Uterine smooth muscle cell (primary cell): ENCODE measurements at places on chromosomes 5 and 9. TPM values are rescaled to one million over a fixed set of nuclear protein-coding genes. Genes with fewer than 3 reads are reported as not detected.

PCDH1 gene
- 1.4 TPM in 2 replicates for total RNA-seq

TNFAIP8 gene
- total RNA-seq: 18.4 and 21.9 TPM in 2 replicates

ADRA1B gene
- total RNA-seq: under 0.01 TPM in 1 of 2 replicates, not detected in the other

EQTN gene
- not detected in 2 replicates for total RNA-seq

GBGT1 gene
- 3.1 and 3.2 TPM in 2 replicates for total RNA-seq

MARCOL gene
- total RNA-seq: not detected in 2 replicates

BTNL3 gene
- total RNA-seq: not detected in 2 replicates

TAL2 gene
- 0.12 and 0.22 TPM in 2 replicates for total RNA-seq

ZNF484 gene
- total RNA-seq: 12.5 and 13.7 TPM in 2 replicates

CLIC3 gene
- total RNA-seq: 0.55 and 3.0 TPM in 2 replicates

DNM1 gene
- total RNA-seq: 19.5 and 20.7 TPM in 2 replicates

TAF1L gene
- total RNA-seq: under 0.01 TPM in 2 replicates

BTNL8 gene
- total RNA-seq: not detected in 2 replicates

GDA gene
- total RNA-seq: 0.11 TPM in 1 of 2 replicates, not detected in the other

LRRC19 gene
- not detected in 2 replicates for total RNA-seq

SLC6A3 gene
- not detected in 2 replicates for total RNA-seq

TARS1 gene
- 375 and 391 TPM in 2 replicates for total RNA-seq

FRMD3 gene
- 0.87 and 1.4 TPM in 2 replicates for total RNA-seq

IFNA2 gene
- total RNA-seq: not detected in 2 replicates

HAND1 gene
- total RNA-seq: not detected in 2 replicates

SPARC gene
- total RNA-seq: 405 and 842 TPM in 2 replicates

ADAMTS6 gene
- 155 and 181 TPM in 2 replicates for total RNA-seq

SLC1A1 gene
- 15.7 and 21.1 TPM in 2 replicates for total RNA-seq

RLN2 gene
- total RNA-seq: 0.25 and 0.33 TPM in 2 replicates

NUTM2G gene
- total RNA-seq: not detected in 2 replicates

CPLANE1 gene
- total RNA-seq: 21.0 and 21.1 TPM in 2 replicates

CCDC192 gene
- not detected in 2 replicates for total RNA-seq

ARL14EPL gene
- total RNA-seq: 0.89 TPM in 1 of 2 replicates, not detected in the other

ADGRD2 gene
- not detected in 2 replicates for total RNA-seq

VPS13A gene
- 31.1 and 34.5 TPM in 2 replicates for total RNA-seq

WNT8A gene
- not detected in 2 replicates for total RNA-seq

JAKMIP2 gene
- 9.5 and 10.8 TPM in 2 replicates for total RNA-seq

CDKN2A gene
- total RNA-seq: 8.5 and 8.9 TPM in 2 replicates

FCHO2 gene
- 9.5 and 13.9 TPM in 2 replicates for total RNA-seq

PGM5 gene
- total RNA-seq: 61.4 and 74.4 TPM in 2 replicates

FCN1 gene
- total RNA-seq: not detected in 2 replicates

BHMT2 gene
- 4.5 and 6.8 TPM in 2 replicates for total RNA-seq

SELENOP gene
- 25.0 and 63.2 TPM in 2 replicates for total RNA-seq

HK3 gene
- total RNA-seq: not detected in 2 replicates

ZNF883 gene
- 1.2 and 2.2 TPM in 2 replicates for total RNA-seq

OR2V1 gene
- not detected in 2 replicates for total RNA-seq

PCDHA2 gene
- under 0.01 and 0.11 TPM in 2 replicates for total RNA-seq

SLC9A3 gene
- total RNA-seq: 0.75 and 1.2 TPM in 2 replicates

CAMK2A gene
- 1.4 and 1.8 TPM in 2 replicates for total RNA-seq

LCN2 gene
- total RNA-seq: not detected in 2 replicates

FIBCD1 gene
- total RNA-seq: 1.4 and 2.1 TPM in 2 replicates

STC2 gene
- 120 and 287 TPM in 2 replicates for total RNA-seq

OR13F1 gene
- not detected in 2 replicates for total RNA-seq

SLC6A7 gene
- under 0.01 TPM in 1 of 2 replicates, not detected in the other for total RNA-seq
